ENCODE measurements at places on chromosomes 1 and 21. TPM values are rescaled to one million over a fixed set of nuclear protein-coding genes. Genes with fewer than 3 reads are reported as not detected.
A peak's percentile ranks its signal among the peaks of the same experiment; 100 is the strongest.

GRCh38 chr21:41953249-41953830 lies 478 bp downstream of the C2CD2 start:
- DNase-seq: peak; percentile 28

DNA sequence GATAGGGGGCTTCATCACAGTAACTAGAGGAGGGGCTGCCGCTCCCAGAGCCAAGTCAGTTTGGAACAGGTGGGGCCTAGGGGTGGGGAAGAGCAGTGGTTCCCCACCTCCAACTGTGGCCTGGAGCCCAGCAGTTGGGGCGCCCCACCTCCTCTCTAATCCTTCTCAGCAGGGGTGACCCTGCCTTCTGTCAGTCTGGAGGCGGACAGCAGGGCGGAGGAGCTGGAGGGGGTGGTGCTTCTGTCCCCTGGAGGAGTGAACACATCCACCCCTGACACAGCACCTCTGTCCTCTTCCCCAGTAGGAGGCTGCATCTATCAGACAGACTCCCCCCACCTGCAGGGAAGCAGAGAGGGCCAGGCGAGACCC lies 73.8 kb downstream of the MRPL37 start:
- DNase-seq: no peak

GRCh38 chr1:209455661-209456358 lies 127.7 kb upstream of the CAMK1G start:
- no peak for DNase-seq

DNA sequence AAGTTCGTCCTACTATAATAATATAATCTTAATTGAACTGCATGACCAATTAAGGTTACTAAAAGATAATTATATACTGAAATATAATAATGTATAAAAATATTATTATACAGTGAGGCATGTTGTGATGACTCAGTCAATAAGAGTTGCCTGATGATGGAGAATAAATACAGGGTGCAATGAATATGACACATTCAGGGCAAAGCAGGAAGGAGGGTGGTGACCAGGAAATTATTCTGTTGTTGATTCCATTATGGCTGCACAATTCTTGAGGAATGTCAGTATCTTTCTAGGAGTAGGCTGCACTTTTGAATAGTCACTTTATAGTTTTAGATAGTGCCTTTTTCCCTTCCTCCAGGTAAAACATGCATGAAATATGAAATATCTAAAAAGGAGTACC lies 46.4 kb upstream of the RGS21 start:
- no peak for DNase-seq

DNA sequence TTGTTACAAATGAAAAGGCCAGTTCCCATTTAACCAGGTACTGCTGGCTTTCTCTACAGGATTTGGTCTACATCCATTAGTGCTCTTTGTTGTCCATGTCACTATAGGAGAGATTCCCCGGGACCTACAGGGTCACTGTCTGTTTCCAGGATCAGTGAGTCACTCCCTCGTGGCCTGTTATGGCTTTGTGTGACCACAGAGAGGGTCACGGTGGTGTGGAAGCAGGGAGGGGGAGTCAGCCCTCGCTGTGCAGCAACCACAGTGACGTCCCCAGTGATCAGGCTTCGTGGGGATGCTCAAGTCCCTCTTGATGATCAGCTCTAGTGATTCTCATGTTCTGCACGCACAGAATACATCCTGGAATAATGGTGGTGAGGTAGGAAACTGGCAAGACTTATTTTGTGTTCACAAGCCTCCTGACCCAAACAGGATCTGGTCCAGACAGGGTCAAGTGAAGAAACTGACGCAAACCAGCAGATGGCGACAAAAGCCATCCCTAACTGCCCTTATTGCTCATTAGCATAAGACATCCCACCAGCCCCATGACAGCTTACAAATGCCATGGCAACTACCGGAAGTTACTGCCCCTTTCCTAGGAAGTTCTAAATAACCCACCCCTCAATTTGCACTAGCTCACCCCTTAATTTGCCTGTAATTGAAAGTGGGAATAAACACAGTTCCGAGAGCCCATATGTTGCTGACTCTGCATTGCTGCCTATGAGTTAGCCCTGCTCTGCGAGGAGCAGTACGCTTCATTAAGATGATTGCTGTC lies 98.5 kb downstream of the DISC1 start:
- DNase-seq: peak; percentile 47

DNA sequence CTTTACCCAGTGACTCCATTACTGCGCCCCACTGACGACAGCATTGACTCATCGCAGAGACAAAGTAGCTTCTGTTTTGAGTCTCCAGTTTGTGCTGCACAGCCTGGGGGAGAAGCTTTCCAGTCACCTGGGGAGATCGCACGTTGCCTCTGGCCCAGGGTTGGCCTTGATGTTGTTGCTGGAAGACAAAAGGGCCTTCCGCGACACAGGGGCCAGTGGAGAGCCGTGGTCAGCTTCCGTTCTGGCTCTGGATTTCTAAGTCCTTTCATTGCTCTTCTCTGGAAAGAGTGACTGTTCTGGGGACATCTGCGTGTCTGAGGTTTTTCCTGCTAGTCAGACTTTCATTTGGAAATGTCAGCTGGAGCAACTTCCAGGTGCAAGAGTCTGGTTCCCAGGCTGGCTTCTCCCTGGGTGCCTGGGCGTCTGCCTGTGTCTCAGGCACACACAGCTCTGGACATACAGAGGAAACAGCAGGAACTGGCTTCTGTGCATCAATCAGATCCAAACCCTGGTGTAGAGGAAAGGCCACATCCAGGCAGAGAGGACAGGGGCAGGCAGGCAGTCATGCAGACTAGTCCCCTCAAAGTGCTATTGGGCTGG lies 257.0 kb downstream of the SIPA1L2 start:
- DNase-seq: no peak

DNA sequence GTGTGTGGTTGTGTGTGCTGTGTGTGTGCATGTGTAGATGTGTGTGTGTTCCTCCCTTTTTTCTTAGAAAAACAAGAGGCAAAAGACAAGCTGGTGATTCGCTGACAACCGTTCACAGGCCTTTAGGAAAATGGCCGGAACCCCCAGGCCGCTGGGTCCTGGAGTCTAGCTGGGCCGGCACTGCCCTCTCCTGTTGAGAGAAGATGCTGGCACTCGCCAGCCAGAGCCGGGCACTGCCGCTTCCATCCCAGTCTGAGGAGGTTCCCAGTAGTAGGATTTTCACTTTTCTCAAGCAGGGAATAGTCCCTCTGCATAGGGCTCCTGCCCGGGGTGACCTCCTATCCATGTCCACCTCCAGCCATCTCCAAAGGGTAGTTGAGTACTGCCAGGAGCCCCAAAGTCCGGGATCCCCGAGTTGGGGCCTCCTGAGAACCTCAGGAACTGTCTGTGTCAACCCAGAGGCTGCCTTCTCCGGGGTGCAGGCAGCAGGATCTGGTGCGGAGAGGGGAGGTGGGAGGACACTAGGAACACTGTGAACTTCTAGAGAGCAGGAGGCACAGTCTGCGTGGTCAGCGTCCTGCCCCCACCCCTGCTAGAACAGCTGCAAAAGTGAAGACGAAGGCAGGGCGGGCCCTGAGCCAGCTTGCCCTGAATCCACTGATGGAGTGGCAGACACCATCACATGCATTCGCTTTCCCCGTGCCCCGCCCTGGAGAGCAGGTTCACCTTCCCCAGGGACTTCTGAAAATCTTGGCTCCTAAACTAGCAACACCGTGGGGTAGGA lies 44.1 kb upstream of the ARHGEF16 start:
- peak; percentile 72 for DNase-seq

DNA sequence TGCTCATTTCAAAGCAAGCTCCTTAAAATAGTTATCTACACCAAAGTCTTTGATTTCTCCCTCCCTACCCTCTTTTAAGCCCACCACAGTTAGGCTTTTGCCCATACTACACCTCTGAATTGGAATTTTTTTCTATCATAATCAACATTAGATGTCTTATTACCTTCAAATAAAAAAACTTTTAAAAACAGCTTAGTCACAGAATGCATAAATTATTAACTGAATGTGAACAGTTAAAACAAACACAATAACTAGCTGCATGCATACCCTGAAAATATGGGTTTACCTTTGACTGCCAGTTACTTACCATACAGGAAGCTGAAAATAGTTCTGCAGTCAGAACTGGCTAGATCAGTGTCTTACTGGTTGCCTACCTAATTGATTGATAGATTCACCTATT lies 210.9 kb downstream of the TGFB2 start:
- DNase-seq: peak; percentile 17

DNA sequence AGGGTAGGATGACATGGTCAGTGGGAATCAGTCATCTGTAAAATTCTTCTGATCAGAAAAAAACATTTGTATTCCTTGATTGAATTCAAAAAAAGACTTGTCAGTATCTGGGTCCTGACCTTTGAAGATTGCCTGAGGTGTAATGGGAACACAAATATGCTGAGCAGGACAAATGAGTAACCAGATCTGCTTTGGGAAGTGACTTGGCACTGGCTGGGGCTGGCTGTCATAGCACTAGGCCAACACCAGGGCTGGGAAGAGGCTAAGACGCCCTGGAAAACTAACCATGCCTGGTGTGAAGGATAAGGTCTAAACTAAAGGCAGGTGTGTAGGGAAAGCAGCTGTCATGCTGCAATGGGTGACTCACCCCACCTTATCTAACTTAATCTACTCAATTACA lies 452.9 kb upstream of the BEND5 start:
- DNase-seq: peak; percentile 60

DNA sequence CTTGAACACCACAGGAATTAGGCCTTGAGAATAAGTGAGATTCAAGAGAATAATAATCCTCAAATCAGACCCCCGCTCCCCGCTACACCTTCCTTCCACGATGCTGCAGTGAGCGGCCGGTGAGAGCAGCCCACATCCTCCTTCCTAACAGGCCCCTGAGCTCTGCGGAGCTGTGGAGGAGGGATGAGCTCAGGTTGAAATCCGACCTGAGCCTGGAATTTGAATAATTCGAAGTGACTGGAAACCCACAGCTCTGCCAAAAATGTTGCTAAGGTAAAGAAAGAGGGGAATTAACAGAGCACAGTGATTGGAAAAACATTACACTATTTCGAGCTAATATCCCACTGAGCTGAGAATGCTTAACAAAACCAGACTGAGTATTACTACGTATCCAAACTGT lies 90.0 kb downstream of the URB2 start:
- no peak for DNase-seq

- DNase-seq: no peak
These were observed 9.3 kb downstream of the ASH1L start for GRCh38 chr1:155553349-155553748.

DNA sequence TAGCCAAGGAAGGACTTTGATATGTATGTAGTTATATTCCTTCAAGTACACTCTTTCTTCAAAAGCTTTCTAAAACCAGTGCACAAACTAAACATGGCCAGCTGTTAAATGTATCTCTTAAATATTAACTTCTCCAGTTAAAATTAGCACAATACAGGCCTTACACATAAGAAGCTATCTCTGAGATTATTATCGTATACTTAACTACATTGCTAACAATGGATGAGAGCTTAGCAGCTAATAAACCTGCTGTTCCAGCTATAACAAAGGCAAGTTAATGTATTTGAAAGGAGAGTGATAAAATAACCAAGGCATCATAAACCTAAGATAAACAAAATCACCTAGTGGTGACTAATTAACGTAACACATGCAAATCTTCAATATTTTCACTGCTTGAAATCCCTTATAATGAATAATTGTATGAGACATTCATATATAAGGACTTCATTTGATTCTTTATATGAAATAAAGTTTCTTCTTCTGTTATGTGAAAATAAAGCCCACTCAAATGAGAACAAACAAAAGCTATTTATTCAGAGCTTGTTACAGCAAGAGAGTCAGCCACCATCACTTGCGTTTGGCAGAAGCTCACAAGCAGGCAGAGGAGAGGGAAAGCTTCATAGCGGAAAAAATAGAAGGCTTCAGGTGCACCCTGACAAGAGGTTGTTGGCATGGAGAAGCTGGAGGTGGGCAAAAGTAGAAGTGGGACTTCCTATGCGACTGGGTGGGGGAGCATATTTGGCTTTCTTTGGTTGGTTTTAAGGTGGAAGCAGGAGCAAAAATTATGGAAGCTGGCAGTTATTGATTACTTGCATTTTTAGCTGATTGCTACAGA lies 274.1 kb upstream of the CHRM3 start:
- DNase-seq: no peak

- DNase-seq: no peak
These were observed 34.7 kb upstream of the RIPK4 start for GRCh38 chr21:41801321-41802197.

DNA sequence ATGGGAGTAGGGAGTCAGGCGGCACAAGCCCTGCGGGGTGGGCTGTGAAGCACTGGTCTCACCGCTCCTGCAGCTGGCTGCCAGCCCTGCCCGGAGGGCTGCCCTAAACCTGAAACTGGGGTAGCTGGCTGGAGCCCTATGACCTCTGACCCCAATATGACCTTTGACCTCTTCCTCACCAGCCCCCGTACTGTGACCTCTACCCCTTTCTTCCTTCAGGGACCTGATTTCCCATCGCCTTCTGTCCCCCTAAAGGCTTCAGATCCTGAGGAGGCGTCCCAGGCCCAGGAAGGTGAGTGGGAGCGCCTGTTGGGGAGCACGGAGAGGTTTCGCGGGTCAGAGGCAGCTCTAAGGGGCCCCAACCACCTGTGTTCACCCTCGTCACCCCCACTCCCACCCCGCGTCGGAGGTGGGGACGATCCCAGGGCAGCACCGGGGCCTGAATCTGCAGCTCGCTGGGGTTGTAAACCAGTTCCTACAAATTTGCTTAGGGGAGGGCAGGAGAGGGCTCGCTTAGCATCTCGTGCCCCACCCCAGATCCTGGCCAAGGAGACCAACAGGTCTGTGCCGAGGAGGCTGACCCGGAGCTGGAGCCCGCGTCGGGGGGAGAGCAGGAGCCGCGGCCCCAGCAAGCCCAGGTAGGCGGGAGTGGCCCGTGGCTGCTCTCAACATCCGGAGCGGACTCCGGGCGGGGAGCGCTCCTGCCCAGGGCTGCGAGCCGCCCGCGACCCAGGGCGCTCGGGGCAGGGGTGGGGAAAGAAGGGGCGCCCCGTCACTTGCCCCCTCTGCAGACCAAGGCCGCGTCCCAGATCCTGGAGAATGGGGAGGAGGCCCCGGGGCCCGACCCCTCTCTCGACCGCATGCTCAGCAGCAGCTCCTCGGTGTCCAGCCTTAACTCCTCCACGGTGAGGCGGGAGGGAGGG lies 7.3 kb downstream of the SYTL1 start:
- peak; percentile 60 for DNase-seq

GRCh38 chr1:1119272-1119890 lies 3.5 kb upstream of the C1orf159 start:
- no peak for DNase-seq

DNA sequence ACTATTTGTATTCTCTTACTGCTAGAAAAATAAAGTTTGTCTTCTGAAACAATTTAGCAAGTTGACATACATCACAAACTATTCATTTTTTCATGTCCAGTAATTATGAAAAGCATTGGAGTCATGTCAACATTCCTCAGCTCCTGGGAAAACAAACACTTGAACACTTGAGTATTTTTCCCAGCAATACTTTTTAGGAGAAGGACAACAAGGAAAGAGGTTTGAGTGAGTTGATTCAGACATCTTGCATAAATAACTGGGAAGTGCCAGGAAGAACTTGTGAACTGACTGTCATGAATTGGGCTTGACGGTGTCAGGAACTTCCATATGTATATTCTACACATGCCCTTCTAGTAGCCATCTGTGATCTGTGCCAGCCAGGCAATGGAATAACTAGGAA lies 195.6 kb downstream of the HMCN1 start:
- no peak for DNase-seq

GRCh38 chr1:183562701-183563100 lies 27.6 kb downstream of the NCF2 start:
- no peak for DNase-seq

The OLFML2B gene
- not detected for total RNA-seq

The C1orf185 gene
- total RNA-seq: not detected

The RGS18 gene
- total RNA-seq: not detected

The DENND2C gene
- total RNA-seq: 1.2 TPM

The SUMO3 gene
- total RNA-seq: 56.7 TPM

The IFNGR2 gene
- total RNA-seq: 58.1 TPM
